Gastrocnemius medialis (tissue), 4 donors: ENCODE measurements at places on chromosomes 13 and 19. TPM values are rescaled to one million over a fixed set of nuclear protein-coding genes. Genes with fewer than 3 reads are reported as not detected.

DNA sequence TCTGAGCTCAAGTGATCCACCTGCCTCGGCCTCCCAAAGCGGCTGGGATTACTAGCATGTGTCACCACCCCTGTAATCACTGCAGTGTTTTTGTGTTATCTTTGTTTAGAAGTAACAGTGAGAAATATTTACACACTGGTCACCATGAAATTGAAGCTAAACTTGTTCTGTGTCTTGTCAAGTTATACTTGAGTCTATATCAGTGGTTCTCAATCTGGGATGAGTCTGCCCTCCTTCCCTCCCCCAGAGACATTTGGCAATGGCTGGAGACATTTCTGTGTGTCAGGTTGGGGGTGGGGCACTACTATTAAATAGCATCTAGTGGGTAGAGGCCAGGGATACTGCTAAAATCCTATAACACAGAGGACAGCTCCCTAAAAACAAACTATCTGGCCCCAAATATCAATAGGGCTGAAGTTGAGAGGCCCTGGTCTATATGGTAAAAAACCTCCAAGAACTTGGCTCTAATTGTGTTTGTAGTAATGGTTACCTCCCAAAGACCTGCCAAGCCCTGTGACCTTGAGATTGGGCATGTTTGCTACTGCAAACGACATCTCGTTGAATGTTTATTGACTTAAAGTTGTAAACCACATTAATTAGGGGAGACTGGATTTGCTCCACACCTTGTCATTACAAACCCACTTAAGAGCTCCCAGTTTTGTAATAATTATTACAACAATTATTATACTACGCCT, 6.9 kb downstream of the CTU1 start:
- no peak for DNase-seq

DNA sequence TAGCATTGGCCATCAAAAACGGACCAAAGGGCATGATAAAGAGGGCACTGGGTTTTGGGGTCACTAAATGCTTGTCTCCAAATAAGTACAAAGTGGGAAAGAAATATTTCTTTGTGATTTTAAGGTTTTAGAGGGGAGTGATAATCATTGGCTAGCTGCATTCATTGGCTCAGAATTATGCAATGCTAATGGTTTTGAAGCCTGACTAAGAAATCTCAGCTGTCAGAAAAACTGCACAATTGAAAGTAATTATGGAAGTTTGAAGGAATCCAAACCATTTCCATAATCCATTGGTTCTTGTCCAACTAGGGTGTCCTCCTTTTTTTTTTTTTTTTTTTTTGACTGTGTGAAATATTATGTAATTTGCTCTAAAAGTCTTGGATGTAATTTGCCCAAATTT, 88.2 kb upstream of the ARGLU1 start:
- DNase-seq = no peak

DNA sequence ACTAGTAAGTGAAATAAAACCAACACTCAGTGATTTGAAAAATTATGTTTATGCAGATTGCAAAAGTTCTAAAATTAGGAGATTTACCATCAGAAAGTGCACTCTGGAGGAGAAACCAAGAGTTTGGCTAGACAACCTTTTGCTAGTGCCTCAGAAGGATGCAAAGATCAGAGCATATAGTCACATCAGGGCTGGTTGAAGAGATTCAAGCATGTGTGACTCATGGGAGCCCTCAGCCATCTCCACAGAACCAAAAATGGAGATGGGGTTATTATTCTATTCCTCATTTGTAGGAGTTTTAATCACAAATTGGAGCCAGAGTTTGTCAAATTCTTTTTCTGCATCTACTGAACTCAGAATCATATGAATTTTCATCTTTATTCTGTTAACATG, 32.9 kb upstream of the OXGR1 start:
- DNase-seq = no peak

DNA sequence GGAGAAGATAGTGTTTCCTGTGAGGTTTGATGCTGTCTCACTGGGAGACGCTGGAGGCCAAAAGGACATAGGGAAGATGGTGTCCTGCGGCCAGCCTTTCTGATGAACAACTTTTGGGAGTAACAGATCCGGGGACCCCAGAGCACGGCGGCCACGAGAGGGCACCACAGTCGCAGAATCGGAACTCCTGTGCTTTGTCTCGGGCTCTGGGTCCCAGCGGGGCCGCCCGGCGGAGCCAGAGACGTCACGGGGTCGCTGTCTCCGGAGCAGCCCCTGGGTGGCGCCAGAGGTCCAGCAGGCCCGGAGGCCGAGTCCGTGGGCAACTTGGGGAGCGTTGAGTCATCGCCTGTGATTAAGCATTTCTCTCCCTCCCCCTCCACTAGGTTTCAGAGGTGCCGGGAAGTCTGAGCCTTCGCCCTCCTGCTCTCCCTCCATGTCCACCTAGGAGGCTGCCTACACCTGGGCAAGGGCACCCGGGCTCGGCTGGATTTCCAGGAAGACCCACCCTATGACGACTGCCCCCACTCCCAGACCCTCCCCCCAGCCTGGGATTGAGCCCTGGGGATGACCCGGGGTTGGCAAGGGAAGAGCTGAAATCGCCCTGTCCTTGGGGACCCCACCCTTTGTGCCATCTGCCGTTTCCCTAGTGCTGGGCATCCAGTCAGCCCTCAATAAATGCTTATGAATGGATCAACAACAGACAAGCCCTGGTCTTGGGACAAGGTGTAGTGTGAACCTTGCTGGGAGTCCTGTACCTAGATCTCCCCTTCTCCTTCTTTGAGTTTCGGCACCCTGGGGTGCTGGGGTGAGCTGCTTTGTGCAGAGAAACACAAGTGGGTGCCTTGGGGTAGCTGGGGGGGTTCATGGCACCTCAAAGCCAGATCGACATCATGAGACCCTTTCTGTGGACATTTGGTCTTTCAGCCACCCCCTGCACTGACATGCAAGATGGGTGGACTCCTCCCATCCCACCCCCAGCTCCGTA, 3.4 kb downstream of the NANOS3 start:
- DNase-seq = peak; percentile 98

DNA sequence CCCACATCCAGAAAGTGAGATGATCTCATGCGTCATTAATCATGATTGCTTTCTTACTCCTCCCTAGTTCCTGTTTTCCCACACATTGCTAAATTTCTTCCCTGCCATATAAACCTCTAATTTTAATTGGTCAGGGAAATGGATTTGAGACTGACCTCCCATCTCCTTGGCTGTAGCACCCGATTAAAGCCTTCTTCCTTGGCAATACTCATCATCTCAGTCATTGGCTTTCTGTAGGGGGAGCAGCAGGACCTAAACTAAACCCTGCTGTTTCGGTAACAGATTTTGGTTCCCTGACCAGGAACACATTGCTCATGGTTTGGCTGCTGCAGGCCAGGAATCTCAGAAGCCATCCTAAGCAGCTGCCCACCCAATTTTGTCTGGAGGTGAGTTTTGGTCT, 61.7 kb downstream of the SPRYD7 start:
- no peak for DNase-seq

- no peak for DNase-seq
Measured at GRCh38 chr13:40438999-40439797, 227.2 kb downstream of the FOXO1 start.

GRCh38 chr19:49272204-49272603, 52.8 kb downstream of the SLC6A16 start:
- DNase-seq = no peak

DNA sequence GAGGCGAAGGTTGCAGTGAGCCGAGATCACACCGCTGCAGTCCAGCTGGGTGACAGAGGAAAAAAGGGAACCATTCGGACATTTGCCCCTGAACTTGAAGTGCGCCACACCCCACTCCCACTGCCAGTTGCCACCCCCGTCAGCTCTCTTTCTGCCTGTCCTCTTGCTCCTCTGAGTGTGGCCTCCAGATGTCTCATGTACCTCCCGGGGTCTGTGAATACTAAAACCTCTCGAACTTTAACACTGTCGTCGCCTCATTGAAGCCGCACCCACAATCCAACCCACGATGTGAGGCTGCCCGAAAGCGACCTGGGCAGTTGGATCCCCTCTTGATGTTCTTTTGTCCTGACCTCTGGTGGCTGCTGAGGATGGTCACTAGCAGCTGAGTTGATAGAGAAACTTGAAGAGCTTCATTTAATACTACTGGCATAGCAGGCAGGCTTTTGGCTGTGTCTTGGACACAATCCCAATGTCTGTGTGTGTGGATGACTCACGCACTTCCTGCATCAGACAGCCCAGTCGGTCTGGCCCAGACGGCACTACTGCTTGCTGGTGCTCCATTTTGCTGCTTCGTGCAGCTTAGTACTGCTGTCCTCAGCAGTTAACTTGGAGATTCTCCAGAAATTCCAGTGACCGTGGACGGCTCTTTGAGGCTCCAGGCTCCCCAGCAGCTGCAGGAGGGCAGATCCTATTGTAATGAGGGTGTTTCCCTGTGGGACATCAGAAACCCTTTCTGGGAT, 4.2 kb downstream of the FPR3 start:
- peak; percentile 62 for DNase-seq

DNA sequence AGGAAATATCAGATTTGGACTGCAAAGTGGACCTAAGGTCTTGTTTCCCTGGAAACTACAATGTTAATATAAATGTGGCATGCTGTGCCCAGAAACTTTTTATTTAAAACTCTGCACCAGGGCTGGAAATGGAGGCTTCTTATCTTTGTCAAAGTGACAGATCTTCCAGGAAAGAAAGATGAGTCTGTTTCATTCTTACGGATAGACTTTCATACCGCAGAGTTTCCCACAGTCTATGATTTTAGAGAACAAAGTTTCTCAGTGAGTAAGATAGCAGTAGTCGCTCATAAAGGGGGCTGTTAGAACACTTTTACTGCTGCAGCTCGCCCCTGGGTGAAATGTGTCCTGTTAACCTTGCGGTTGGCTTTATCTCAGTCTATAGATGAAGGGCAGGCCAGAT, 6.7 kb downstream of the CLEC11A start:
- no peak for DNase-seq

GRCh38 chr19:45691516-45692186, at the start of gene SNRPD2:
TSS of gene SNRPD2 (minus strand) at chr19:45691953. CDS start at chr19:45691888, 65 bp downstream.
- peak; percentile 92 for DNase-seq

DNA sequence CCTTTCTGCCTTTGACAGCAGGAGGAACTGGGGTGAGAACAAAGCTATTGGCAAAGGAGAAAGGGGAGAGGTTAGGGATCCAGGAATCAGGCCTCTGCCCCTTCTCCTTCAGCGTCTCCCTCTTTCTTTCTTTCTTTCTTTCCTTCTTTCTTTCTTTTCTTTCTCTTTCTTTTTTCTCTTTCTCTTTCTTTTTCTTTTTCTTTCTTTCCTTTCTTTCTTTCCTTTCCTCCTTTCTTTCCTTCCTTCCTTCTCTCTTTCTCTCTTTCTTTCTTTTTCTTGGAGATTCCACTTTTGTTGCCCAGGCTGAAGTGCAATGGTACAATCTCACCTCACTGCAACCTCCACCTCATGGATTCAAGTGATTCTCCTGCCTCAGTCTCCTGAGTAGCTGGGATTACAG, 75.6 kb downstream of the TRPM4 start:
- DNase-seq = no peak

- DNase-seq = no peak
Measured at GRCh38 chr13:113635048-113635420, 23.0 kb downstream of the ATP4B start.

GRCh38 chr19:14383661-14384555, 2.7 kb downstream of the ADGRE5 start:
- peak; percentile 27 for DNase-seq

GRCh38 chr13:111539791-111540446, 219.5 kb downstream of the TEX29 start:
- DNase-seq = no peak

DNA sequence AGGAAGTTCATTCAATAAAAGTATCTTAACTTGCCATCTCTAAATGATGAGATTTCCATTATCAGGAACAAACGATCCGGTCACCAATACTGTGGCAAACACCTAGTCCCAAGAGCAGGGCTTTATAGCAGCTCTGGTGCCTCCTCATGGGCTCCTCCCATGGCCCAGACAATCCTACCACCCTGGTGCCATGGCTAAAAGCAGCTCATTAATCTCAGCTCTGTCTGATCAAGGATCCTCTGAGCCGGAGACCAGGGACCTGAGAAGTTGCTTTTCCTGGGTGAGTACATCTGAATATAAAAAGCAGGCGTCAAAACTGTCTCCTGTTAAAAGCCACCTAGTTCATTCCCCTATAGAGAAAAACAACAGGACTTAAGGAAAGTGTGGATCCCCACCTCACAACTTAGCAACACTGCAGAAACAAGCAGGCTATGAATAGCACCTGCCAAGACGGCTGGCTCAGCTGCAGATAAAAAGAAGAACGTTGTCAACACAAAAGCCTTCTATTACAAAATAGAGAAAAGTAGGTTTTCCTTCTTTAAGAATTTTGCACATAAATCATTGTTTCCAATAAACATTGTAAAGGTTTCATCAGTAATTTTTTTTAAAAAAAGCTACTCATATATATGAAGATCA, 30.3 kb downstream of the TSHZ3 start:
- no peak for DNase-seq

DNA sequence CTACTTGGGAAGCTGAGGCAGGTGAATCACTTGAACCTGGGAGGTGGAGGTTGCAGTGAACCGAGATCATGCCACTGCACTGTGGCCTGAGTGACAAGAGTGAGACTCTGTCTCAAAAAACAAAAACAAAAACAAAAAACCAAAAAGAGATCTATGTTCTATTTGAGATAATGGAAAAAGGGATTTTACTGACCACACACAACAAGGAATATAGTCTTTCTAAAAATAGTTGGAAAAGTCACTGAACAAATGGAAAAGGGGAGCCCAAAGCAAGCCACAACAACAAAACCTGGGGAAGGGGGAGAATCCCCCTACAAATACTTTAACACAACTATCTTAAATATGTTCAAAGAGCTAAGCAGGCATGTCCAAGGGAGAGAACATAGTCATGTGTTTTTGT, 37.3 kb downstream of the ZNF558 start:
- DNase-seq = no peak

DNA sequence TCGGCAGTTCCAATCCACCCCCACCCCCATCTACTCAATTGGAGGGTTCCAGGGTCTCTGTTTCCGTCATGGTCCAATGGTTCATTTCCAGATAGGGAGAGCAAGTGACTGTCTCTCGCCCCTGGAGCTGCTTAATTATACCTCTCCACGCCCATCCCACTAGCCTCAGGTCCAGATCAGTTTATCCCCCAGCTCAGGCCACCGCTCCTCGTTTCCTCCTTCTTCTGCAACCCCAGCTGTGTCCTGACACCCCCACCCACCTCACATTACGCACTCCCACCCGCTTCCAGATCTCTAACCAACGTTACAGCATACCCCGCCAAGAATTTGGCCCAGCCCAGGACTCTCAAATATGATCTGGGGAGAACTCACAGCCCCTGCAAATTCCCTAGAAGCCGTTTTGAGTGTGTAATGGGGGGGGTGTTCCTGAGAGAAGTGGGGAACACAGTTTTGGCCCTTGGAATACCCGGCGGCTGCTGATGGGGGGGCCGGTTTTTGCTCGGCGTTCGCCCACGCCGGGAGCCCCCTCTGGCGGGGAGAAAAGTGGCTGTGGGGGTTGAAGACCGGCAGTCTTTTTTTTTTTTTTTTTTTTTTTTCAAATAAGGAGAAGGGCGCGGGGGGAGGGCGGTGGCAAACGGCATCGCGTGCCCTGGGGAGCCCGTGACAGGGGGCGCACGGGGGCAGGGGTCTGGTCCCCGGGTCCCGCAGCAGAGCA, 1.7 kb upstream of the PDE4A start:
- no peak for DNase-seq

GRCh38 chr19:6125571-6125989, 9.9 kb upstream of the ACSBG2 start:
- DNase-seq = peak; percentile 16

TNFSF9 gene
- not detected for total RNA-seq

TBXA2R gene
- total RNA-seq = 1.2 TPM

ZNF835 gene
- total RNA-seq = 1.1 TPM

DAND5 gene
- total RNA-seq = not detected

ZNF780A gene
- 1.0 TPM for total RNA-seq

ETV2 gene
- total RNA-seq = not detected
